ENCODE measurements at places on chromosomes 16 and 17.

DNA sequence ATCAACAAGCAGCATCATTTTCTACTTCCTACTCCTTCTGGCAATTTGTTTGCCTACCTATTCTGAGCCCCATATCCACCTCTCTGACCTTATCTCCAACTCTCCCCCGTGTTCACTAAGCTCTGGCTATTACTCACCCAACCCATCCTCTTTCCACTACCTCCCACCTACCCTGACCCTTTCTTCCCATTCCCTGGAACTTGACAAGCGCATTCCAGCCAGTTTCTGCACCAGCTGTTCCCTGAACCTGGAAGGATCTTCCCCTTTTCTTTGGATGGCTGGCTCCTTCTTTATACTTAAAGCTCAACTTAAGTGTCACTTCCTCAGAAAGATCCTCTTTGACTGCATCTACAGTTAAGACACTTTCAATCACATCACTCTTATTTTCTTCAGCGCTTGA, 2.2 kb downstream of the DCUN1D3 start:
- DNase-seq = peak; percentile 39

DNA sequence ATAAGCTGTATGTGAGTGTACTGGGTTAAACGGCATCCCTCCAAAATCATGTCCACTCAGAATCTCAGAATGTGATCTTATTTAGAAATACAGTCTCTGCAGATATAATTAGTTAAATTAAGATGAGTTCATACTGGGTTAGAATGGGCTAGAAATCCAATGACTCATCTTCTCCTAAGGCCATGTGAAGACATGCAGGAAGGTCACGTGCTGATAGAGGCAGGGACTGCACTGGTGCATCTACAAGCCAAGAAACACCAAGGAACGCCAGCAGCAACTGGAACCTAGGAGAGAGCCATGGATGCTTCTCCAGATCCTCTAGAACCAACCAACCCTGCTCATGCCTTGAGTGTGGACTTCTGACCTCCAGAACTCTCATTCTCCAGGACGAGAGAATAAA, 241.0 kb downstream of the XYLT1 start:
- no peak for DNase-seq

- no peak for DNase-seq
Measured at GRCh38 chr17:62024866-62025265, 40.2 kb downstream of the MED13 start.

DNA sequence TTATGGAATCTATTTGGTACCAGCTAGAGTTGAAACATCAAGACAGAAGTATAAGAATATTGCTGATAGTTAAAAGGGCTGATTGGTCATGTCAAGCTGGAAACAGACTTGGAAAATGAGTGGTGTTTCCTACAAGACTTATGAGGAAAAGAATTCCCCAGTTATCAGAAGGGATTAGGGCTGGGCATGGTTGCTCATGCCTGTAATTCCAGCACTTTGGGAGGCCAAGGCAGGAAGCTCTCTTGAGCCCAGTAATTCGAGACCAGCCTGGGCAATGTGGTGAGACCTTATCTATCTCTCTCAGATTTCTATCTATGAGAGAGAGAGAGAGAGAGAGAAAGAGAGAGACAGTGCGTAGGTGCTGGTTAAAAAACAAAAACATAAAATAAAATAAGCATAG, 139.5 kb upstream of the PMFBP1 start:
- no peak for DNase-seq

GRCh38 chr17:19718613-19719354, 2.4 kb upstream of the SLC47A2 start:
- no peak for DNase-seq

- no peak for DNase-seq
Measured at GRCh38 chr17:41593306-41593981, 6.7 kb upstream of the KRT14 start.

- DNase-seq = peak; percentile 72
Measured at GRCh38 chr16:25006504-25007056, 8.6 kb downstream of the ARHGAP17 start.

GRCh38 chr17:74544991-74545842, 698 bp downstream of the CD300C start:
- peak; percentile 52 for DNase-seq

GRCh38 chr16:31351942-31352325, 3.0 kb upstream of the ITGAX start:
- DNase-seq = peak; percentile 95

DNA sequence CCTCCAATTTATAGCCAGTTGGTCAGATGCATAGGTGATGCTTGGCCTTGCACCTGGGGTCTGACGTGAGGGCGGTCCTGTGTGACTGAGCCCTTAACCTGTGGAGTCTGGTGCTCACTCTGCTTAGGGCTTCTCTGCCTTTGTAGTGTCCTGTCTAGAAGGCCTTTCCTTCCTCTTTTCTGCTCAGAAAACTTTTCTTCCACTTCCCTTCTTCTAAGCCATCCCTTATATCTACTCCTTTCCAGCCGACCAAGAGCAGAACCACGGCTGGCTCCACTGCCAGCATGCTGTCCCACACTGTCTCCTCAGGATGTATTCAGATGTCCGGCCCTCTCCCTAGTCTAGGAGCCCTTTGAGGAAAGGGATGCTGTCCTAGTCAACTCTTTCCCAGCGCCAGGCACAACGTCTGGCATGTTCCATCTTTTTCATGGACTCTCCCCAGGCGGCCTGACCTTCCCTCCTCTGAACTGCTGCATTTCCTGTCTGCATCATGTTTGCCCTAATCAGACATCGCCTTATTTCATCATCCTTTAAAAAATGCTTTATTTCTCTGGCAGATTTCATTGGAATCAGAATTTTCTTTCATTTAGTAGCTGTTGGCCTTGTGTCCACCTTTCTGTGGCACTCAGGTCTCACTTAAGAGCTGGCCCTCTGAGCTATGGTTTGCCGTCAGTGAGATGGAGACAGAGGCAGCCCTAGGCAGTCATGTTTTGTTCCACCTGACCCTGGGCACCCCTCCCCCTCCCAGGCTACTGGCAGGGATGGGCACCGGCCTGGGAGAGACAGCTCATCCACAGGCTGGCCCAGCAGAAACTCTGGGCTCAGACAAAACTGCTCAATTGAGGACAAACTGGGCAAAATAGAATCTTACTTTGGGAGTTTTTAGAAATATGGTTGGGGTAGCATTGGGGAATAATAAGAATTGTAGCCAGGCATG, 15.5 kb upstream of the BRCA1 start:
- DNase-seq = no peak

GRCh38 chr16:31347445-31347844, 7.5 kb upstream of the ITGAX start:
- DNase-seq = no peak

DNA sequence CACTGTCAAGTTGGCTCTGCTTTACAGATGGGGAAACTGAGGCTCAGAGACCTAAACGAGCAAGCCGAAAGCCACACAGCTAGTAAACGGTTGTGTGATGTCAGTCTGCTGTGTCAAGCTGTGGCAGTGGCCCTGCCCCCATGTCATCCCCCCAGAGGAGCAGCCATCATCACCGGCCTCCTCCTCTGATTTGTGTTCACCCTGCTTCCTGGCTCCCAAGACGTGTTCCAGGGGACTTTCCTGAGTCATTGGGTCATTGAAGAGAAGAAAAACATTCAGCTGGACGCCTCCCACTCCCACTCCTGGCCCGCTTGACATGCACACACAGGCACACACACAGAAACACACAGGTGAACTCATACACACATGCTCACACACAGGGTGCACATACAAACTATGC, 54.0 kb upstream of the CIBAR2 start:
- no peak for DNase-seq

DNA sequence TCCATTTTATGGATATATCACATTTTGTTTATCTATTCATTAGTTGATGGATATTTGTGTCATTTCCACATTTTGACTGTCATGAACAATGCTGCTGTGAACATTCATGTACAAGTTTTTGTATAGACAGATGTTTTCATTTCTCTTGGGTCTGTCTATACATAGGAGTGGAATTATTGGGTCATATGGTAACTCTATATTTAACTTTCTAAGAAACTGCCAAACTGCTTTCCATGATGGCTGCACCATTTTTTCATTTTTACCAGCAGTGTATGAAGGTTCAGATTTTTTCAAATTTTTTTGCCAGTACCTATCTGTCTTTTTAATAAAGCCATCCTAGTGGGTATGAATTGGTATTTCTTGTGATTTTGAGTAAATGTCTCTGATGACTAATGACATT, 15.5 kb downstream of the NFAT5 start:
- DNase-seq = no peak

GRCh38 chr17:226108-227077, 44.9 kb upstream of the DOC2B start:
- no peak for DNase-seq

DNA sequence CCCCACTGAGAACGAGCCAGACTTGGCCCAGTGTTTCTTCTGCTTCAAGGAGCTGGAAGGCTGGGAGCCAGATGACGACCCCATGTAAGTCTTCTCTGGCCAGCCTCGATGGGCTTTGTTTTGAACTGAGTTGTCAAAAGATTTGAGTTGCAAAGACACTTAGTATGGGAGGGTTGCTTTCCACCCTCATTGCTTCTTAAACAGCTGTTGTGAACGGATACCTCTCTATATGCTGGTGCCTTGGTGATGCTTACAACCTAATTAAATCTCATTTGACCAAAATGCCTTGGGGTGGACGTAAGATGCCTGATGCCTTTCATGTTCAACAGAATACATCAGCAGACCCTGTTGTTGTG, 631 bp downstream of the BIRC5 start:
- no peak for DNase-seq

- DNase-seq = no peak
Measured at GRCh38 chr16:77938913-77939312, 83.4 kb upstream of the CLEC3A start.

GRCh38 chr16:85761861-85762260, 11.0 kb upstream of the C16orf74 start:
- DNase-seq = peak; percentile 66

GRCh38 chr16:9212621-9213020, 121.2 kb downstream of the HAPSTR1 start:
- no peak for DNase-seq

GRCh38 chr16:2370721-2371120, 30.2 kb upstream of the ABCA3 start:
- DNase-seq = no peak

DNA sequence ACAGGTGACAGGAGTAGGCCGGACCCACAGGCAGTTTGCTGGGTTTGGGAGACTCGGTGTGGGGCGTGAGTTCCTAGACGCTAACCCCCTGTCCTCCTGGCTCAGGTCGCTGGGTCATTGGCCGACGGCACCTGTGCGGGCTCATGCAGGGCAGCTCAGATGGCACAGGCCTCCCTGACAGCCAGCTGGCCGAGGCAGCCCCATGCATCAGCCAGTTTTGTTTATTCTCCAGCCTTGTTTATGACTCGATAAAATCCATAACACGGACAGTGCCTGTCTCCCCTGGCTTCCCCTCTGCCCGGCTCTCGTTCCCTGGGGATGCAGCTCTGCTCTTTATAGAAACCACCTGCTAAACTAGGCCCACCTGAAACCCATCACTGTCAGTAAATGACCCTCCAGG, 46.0 kb downstream of the SDK2 start:
- DNase-seq = no peak

- no peak for DNase-seq
Measured at GRCh38 chr17:35577830-35578196, 558 bp downstream of the PEX12 start.

GRCh38 chr17:13596241-13596923, 5.3 kb downstream of the HS3ST3A1 start:
- no peak for DNase-seq

DNA sequence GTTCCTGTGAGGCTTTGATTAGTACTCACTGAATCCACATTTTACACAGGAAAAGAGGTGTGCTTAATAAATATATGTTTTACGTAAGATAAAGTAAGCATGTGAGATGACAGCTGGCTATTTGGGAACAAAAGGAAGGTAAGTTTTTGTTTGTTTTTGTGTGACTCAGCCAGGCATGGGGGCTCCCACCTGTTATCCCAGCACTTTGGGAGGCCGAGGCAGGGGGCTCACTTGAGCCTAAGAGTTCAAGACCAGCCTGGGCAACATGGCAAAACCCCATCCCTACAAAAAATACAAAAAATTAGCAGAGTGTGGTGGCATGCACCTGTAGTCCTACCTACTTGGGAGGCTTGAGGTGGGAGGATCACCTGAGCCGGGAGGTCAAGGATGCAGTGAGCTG, 17.9 kb downstream of the GPR142 start:
- no peak for DNase-seq

DNA sequence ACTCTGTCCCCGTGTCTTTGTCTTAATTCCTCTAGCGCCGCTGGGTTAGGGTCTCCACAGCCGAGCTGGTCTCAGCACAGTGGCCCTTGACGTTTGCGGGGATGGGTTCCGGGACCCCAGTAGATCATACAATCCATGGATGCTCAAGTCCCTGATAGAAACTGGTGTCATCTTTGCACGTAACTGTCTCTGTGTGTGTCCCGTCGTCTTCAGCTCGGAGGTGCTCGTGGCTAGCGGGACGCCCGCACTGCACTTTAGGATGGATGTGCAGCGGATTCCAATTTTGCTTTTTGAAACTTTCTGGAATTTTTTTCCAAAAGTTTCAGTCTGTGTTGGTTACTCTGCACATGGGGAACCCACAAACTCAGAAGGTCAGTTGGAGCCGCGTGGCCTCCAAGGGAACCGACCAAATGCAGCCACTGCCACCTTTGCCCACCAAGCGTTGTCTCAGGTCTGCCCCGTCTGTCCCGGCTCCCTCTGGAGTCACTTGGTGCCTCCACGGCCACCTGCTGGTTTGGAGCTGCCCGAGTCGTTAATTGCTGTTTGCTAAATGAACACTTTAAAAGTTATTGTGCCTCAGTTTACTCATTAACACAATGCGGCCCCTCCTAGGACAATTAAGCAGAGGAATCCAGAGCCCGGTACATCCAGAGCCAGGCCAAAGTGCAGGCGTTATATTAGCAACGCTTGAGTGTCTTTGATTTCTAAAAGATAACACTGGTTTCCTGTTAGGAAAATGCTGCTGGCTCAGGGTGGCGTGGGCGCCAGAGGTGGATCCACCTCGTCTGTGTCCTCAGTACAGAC, 5.3 kb upstream of the DPEP1 start:
- no peak for DNase-seq

DNA sequence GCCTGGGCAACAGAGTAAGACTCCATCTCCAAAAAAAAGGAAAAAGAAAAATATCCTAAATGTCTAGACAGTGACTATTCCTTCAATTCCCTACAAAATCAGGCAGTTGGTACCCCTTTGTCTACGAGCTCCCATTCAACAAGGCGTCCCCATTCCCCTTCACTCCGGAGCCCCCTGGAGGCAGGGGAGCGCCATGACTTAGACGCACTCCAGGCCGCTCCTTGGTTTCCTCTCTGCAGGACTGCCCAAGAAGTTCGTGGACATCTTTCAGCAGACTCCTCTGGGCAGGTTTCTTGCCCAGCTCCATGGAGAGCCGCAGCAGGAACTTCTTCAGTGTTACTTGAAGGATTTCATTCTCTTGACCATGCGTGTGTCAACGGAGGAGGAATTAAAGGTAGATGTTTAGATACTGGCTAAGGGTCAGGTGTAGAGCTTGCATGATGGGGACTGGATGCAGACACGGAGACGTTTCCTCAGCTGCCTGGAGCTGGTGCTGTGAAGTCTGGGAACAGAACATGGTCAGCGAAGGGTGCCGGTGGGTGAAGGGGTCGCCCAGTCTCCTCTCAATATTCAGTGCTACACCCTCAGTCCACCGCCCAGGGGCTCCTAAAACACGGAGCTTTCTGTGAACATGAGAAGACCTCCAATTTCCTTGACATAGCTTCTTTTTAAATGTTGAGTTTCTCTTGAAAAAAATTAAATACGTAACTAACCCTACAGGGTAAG, 53.3 kb upstream of the ENDOV start:
- no peak for DNase-seq

Data from suppressor macrophage treated with lipopolysaccharide for 1 hour (primary cell).